ENCODE measurements at places on chromosomes 3 and 15.

DNA sequence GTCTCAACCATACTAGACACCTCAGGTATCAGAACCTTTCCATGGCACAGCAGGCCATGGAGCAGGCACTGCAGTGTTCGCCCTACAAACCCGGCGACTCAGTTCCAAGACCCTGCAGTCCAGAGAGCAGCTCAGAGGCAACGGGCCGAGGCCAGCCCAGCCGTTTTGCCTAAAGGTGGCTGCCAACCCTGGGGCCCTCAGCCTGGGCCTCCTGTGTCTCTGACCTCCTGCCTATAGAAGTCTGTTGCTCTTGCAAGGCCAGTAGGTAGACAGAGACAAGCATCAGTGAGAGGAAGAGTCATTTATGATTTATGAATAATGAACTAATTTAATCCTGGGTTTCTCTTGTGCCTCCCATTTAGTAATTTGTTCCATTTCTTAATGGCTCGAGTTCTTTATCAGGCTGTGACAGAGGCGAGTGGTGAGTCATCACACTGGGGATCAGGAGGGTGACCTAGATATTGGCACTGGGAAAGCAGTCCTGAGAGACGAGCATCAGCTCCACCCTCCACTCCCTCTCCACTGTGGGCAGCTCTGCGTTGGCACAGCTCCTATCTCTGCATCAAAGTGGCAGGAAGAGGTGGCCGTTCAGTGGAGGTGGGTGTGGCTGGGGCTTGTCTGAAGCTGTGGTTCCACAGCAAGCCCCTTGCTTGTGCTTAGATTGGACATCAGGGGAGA, 79.8 kb downstream of the ABHD5 start:
- DNase-seq, result peak; percentile 73

GRCh38 chr3:13535905-13536304, 13.0 kb upstream of the FBLN2 start:
- no peak for DNase-seq

GRCh38 chr3:79773291-79773690, 5.5 kb upstream of the ROBO1 start:
- DNase-seq, result no peak

DNA sequence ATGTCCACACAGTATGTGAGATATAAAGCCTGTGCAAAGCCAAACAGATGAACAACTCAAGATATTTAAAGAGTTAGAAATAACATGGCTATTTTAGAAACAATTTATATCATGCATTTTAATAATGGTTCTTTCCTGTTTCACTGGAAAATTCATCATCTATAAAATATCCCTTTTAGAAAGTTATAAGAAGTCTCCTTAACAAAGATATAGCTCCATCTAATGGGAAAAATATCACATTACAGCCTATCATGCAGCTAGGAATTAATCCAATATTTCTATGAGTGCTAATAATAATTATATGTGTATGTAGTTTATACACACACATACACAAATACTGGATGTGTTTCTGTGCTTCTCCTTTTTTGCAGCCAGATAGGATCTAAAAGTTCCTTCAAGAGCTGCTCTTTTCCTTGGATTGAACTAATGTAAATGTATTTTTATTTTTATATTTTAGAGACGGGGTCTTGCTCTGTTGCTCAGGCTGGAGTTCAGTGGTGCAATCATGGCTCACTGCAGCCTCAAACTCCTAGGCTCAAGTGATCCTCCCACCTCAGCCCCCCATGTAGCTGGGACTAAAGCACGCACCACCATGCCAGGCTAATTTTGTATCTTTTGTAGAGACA, 21.6 kb downstream of the RPL22L1 start:
- DNase-seq, result no peak

GRCh38 chr3:101625879-101626278, 51.1 kb downstream of the ZBTB11 start:
- no peak for DNase-seq

GRCh38 chr15:85717212-85717611, 77.5 kb downstream of the KLHL25 start:
- DNase-seq, result no peak

DNA sequence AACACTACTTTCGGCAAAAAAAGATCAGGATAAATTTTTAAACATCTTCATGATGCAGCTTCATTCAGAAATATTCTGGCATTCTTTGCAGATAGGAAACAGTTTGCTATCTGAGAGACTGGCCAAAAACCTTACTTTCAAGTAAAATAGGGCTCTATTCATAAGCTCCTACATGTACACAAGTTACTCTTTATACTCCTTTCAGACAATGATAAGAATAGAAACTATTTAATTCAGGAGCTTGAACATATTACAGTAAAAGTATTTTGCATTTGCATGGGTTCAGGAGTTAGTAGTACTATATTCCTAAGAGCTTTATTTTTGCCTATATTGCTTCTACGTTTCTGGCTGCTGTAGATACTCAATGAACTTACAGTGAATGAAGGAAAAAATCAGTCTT, 70.5 kb downstream of the PLOD2 start:
- no peak for DNase-seq

DNA sequence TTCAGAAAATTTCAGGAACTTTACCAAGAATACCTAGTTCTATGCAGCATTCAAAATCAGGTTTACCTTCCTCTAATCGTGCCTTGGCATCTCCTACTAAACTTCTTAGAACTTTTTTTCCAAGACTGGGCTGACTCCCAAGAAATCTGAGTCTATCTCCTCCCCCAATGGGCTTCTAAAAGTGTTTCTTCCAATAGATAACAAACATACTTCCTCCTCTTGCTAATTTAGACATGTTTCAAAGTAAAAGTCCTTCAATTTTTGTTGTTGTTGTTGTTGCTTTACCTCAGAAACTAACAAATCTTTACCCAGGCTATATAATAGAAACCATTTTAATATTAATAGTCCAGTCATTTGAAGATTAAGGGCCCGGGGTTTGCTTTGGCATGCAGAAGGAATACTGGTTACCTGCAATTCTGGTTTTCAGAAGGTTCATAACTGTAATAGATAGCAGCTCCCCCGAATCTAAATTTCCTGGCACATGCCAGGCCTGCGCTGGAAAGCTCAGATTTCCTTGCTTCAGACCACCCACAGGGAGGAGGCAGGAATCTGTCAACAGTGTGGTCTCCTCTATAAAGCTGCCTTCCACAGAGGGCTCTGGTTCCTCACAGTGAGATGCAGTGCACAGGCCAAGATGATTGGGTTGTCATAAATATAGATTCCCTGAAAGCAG, 188.7 kb downstream of the THRB start:
- no peak for DNase-seq

DNA sequence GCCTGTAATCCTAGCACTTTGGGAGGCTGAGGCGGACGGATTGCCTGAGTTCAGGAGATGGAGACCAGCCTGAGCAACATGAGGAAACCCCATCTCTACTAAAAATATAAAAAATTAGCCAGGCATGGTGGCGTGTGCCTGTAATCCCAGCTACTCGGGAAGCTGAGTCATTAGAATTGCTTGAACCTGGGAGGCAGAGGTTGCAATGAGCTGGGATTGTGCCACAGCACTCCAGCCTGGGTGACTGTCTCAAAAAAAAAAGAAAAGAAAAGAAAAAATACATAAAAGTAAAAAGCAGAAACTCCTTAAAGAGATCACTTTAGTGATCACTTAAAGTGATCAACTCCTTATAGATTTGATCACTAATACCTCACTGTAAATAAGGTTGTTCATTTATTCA, 78.0 kb downstream of the GMPS start:
- no peak for DNase-seq

- no peak for DNase-seq
These were observed 128.4 kb downstream of the RAP2B start for GRCh38 chr3:153290268-153291015.

- DNase-seq, result no peak
These were observed 200.3 kb downstream of the ZNF621 start for GRCh38 chr3:40725031-40725430.

DNA sequence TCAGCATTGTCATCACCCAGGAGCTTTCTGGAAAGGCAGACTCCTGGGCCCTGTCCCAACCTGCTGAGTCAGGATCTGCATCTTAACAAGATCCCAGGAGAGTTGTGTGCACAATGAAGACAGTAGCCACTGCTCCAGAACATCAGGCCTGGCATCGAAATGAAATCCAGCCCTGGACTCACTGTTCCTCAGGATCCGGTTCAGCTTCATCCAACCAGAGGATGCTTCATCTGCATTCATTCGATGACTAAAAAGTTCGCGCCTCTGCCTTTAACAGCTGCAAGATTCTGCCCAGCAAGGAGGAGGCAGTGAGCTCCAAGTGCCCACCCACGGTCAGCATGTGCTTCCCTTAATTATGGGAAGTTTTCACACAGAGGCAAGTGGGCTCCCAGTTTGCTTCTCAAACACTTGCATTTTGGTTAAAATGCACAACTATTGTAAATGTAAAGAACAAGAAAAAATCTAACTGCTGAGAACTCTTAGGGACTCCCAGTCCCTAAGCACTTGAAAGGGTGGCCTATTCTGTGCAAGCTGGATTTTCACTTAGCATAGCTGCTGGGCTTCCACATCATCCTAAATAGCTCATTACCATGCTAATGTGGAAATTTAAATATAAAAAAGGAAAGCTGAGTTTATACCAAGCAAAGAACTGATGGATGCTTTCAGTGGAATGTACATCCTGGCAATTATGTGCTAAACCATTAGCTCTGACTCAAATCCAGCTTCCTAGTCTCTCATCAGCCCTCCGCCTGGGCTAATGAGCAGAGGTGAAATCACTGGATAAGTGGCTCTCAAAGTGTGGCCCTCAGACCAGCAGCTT, 25.5 kb upstream of the ESYT3 start:
- no peak for DNase-seq

- DNase-seq, result no peak
These were observed 13.2 kb upstream of the LARP6 start for GRCh38 chr15:70866982-70867641.

- no peak for DNase-seq
These were observed 104.5 kb upstream of the SLCO2A1 start for GRCh38 chr3:134134240-134134639.

GRCh38 chr3:52527039-52527731, 6.5 kb downstream of the NT5DC2 start:
- peak; percentile 25 for DNase-seq

DNA sequence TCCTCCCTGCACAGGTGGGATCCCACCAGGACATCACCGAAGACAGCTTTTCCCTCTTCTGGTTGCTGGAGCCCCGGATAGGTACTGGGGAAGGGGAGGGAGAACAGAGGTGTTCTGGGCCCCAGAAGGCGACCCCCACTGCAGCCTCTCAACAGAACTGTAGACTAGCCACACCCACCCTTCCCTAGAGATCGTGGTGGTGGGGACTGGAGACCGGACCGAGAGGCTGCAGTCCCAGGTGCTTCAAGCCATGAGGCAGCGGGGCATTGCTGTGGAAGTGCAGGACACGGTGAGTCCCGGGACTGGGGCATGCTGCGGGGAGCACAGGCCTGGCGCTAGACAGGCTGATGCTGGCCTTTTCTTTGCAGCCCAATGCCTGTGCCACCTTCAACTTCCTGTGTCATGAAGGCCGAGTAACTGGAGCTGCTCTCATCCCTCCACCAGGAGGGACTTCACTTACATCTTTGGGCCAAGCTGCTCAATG, 809 bp downstream of the NDUFAF3 start:
- no peak for DNase-seq

DNA sequence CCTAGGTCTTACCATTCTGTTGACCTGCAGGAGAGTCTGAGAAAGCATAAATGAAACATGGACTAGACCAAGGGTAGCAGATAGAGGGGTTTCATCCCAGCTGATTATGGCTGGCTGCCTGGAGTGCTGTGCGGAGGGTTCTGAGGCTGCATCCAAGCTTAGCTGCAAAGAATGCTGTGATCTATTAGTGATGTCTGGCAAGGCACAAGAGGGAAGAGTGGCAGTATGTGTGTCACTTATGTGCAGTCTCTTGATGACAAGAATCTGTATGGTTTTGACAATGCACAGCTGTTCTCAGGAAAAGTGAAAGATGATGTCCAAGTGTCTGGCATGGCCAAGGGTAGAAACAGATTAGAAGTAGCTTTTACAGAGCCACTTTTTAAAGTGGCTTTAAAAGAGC, 54.3 kb downstream of the SLC6A11 start:
- no peak for DNase-seq

DNA sequence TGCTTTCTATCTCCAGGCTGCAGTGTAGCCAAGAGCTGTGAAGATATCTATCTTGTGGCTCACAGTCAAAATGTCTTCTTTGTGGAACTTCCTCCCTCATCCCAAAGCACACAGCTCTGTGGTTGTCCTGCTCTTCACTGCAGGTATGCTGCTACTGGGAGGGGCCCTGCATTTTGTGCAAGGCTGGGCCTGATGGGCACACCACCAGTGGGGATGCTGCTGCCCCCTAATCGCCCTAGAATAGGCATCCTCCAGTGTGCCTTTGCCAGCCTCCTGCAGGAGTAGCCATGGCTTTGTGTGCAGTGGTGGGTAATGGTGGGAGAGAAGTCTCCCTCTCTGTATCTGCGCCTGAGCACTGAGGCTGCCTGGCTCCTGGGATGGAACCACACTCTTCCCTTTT, 297.3 kb downstream of the DOCK3 start:
- no peak for DNase-seq

- DNase-seq, result no peak
These were observed 38.1 kb downstream of the SLCO2A1 start for GRCh38 chr3:133991637-133992036.

GRCh38 chr3:182533394-182533793, 259.9 kb upstream of the ATP11B start:
- DNase-seq, result no peak

GRCh38 chr15:75052972-75053747, 29.8 kb downstream of the PPCDC start:
- no peak for DNase-seq

DNA sequence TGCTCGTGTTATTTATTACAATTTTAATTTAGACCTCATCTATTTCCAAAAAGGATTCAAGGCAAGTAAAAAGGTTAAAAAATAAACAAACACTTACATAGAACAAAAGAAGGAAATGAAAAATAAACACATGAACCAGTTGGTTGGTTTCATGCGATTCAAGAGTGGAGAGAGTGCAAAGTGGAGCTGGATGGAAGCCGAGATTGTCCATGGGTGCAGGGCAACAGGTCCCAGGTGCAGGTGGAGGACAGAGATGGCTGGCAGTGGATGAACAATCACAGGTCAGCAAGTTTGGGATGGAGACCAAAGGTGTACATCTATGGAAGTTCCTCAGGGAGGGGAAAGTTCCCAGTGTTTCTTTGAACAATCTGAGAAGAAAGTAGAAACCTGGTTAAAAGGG, 11.6 kb upstream of the SEMA5B start:
- DNase-seq, result no peak

DNA sequence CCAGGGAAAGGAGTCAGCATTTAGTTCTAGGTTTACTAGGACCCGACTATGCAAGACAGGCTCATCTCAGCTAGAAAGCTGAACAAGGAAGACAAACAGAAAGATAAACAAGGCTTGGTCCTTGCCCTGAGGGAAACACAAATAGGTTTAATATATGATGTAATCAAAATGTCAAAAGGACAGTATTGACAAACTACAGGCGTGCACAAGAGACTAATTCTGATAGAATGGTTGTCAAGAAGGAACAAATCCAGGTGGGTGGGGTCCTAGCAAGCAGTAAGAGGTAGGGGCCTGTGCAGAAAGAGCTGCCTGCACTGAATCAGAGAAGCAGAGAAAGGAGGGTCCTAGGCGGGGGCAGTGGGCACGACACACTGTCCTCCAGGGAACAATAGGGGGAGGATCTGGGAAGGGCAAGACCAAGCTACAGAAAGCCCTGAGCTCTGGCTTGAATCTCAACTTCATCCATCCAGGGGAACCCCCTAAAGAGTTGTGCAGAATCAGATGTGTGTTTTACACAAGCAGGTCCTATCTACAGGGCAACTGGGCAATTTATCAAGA, 23.4 kb downstream of the RFTN1 start:
- no peak for DNase-seq

Data from uterus (tissue), 4 donors.